ENCODE measurements at places on chromosomes 6 and 20.

DNA sequence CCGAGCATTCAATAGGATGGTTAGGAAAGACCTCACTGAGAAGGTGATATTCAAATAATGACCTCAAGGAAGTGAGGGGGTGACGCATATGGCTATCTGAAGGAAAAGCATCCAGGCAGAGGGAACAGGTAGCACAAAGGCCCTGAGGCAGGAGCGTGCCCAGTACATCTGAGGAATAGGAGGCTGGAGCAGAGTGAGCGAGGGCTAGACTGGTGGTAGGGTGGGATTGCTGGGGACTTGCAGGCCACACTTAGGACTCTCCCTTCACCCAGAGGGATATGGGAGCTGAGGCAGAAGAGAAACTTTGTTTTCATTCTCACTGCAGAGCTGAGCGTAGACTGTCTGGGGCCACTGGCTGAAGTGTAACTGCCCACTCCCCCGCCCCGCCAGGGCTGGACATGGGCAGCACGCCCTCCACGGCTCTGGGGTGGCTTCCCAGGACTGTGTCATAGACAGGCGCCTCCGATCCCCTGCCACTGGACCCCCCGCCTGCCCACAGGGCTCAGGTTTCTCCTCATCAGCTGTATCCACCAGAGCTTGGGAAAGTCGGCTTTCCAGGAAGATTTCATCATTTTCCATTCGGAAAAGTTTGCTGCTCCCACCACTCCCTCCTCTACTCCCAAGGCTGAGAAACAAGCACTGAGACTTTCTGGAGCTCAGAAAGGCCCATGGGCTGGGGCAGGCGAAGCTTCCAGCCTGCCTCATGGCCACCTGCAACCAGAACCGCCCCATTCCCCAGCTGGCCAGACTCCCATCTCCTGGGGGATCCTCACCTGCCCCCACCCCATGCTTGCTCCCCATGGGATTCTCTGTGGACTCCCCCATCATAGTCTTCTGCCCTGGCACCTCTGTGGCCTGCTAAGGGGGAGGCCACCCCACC is 142.6 kb downstream of the MRPL14 start:
- DNase-seq, result no peak

- DNase-seq, result peak; percentile 41
Measured at GRCh38 chr20:31497838-31498540, 16.3 kb upstream of the HM13 start.

DNA sequence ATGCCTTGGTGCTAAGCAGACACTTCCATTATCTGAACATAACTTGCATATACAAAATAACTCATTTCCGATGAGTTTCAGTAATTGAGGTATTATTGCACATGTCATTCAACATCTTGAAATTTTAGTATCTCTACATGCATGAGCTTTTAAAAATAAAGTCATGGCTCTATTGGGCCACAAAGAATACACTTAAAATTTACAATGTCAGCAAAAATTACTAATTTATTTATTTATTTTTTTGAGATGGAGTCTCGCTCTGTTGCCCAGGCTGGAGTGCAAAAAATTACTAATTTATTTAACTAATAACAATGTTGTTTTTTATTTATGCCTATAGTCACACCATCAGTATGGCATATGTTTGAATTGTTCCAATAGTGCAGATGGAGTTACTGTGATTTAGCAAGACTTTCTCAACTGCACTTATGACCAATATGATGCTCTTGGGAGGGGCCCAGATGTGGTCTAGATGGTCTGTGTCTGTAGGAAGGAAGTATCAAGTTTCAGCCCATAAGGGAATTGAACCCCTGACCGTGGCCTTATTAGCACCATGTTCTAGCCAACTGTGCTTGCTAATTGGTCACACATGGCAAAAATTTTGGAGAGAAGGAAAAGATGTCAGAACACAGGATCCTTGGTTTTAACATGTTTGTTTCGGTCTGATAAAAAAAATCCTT is 370.7 kb upstream of the TSHZ2 start:
- peak; percentile 76 for DNase-seq

- DNase-seq, result no peak
Measured at GRCh38 chr6:133674661-133675060, 214.3 kb upstream of the TCF21 start.
